ENCODE measurements at places on chromosomes 13 and 19.

GRCh38 chr19:40811478-40812341, 12.7 kb downstream of the EGLN2 start:
- DNase-seq, result no peak

GRCh38 chr19:53866865-53867224, 838 bp upstream of the MYADM start:
- DNase-seq, result no peak

- DNase-seq, result no peak
Observed at GRCh38 chr19:3606690-3607289, at the start of gene TBXA2R. TSS of gene TBXA2R (minus strand) at chr19:3606875. CDS start at chr19:3600634, 6,241 bp downstream.

GRCh38 chr13:110766671-110767430, 53.4 kb downstream of the ING1 start:
- DNase-seq, result no peak

DNA sequence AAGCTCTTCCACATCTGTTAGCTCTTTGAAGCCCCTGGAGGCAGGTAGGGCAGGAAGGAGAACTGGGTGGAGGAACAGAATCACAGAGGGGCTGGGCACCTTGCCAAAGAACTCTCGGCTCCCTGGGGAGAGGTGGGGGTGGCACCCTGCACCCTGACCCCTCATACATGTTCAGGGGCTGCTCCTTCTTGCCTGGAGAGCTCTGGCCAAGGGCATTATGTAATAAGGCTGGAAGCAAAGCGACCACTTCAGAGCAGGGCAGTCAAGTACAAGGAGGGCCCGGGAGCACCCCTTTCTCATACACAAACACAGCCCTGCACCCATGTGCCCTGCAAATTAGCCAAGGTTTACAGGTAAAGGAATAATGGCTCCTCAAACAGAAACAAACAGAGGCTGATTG, 351.9 kb upstream of the TSHZ3 start:
- DNase-seq, result no peak

Data from iPS DF 6.9 (cell line).